Activated T-helper 1 cell treated with Interleukin-2 at 50 U/mL for 16 hours (primary cell): ENCODE measurements at places on chromosomes 5 and 9.

GRCh38 chr9:137580954-137581322 is 2.2 kb upstream of the DPH7 start:
- no peak for DNase-seq

DNA sequence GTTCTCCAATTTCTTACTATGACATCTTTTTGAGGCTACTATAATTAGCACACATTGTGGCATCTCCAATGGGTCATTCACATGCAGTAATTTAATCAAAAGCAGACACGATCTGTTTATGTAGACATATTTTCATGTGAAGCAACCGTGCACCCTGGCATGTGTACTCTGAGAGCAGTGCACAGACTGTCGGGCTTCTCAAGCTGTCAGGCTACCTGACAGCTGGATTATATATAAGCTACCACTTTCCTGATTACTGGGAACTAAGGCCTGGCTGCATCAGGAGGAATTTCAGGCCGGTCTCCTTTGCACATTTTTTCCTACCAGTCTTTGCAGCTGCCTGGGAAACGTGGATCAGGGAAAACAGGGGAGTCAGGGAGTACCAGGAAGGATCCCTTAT is 197.5 kb downstream of the MAPKAP1 start:
- DNase-seq: no peak

DNA sequence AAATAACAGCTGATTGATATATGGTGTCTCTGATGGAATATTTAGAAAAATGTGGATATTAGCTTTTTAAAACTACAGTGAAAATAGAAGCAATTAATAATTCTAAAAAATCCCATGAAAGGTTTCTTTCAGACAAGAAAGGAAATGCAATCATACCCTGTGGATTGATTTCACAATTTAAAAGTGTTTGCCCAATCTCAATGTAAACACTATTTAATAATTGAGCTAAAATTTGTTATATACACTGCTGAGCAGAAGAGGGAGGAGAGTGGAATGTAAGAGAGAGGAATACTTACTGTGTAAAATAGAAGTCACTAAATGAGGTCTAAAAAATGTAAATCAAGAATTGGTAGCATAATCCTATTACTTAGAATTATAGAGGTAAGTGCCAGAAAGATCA is 76.9 kb downstream of the FEM1C start:
- no peak for DNase-seq

DNA sequence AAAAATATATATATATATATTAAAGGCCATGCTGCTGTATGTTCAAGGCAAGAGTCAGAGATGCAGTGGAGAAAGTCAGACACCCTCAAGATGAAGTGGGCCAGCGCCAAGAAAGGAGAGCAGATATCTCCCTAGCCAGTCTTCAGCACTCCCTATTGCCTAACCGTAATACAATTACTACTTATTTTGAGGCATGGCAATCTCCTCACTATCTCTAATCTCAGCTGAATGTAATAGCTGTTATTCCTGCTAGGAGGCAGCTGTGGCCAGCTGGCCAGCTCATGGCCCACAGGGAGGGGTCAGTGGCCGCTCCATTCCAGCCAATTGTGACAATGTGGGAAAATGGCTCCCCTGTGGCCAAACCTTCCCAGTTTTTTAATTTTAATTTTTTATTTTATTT is 87.5 kb upstream of the FBXW11 start:
- no peak for DNase-seq
